ENCODE measurements at places on chromosomes 7 and 10. TPM values are rescaled to one million over a fixed set of nuclear protein-coding genes. Genes with fewer than 3 reads are reported as not detected.

Gene EXOC6
- 4.9 TPM for total RNA-seq

Gene H2BK1
- not detected for total RNA-seq

Gene OR13A1
- not detected for total RNA-seq

Gene SSC4D
- 6.0 TPM for total RNA-seq

DNA sequence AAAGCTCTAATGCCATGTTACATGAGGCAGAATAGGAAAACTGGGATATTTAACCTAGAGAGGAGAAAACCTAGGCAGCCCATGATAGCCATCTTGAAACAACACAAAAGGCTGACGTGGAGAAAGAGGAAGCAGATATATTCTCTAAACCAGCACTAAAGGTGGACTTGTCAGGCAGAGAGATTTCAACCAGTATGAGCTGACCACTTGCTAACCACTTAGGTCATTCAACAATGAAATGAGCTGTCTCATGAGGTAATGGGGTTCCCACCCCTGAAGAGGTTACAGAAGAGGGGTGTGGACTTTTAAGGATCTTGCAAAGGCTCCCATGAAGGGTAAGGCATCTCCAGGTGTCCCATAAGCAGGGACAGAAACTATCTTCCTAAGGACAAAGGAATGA, 26.8 kb upstream of the EGR2 start:
- no peak for DNase-seq

GRCh38 chr10:125000366-125001312, 58.7 kb downstream of the ZRANB1 start:
- DNase-seq: peak; percentile 78

- no peak for DNase-seq
Observed at GRCh38 chr10:92844746-92845145, 3.6 kb upstream of the EXOC6 start.

DNA sequence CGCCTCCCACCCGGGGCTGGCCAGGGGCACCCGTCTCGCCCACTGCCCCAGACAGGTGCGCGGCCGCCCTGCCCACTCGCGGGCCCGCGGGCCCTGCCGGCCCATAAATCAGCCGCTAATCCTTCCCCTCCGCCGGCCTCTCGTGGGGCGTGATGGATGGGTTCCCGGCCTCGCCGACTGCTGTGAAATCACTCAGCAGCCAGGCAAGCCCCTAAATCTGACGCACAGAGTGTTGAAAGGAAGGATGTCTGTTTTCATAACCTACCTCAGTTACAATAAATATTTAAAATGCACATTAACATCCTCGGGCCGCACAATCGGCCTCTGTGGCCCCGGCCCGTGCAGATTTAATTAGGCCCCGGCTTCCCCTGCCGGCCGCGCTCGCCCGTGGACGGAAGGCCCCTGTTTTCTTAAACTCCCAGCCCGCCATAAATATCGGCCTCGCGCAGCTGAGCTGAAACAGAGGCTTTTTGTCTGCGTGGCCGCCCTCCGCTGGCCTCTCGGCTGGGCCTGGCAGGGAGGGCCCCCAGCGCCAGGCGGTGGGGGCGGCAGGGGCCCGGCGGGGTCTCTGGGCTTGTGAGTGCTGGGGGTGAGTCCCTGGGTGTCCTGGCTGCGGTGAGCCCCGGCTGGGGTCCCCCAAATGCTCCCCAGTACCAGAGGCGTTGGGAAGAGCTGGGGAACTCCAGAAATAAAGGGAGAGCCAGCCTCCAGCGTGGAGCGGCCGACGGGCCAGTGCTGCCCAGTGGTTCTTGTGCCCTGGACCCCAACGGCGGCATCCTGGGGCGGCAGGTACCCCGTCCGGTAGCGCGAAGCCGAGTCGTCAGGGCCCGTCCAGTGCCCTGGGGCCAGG, 90.7 kb downstream of the UNCX start:
- no peak for DNase-seq

DNA sequence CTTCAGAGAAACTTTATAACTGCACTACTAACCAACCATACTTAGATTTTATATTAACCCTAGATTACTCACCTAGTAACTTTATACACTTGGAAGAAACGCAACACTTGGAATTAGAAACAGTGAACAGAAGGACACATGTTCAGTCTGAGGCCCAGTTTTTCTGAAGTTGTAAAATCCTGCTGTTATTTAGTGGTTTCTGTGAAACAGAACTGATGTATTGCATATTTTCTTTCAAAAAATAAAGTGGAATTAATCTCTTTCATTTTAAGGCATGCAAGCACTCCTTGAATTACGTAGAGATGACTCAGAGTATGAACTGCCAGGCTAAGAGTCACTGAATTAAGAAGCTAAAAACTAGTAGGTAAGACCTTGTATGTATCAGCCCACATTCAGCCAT, 215.8 kb downstream of the SKAP2 start:
- peak; percentile 68 for DNase-seq

Gene CYP26C1
- not detected for total RNA-seq

GRCh38 chr10:70583669-70584037, 18.9 kb downstream of the PRF1 start:
- no peak for DNase-seq

DNA sequence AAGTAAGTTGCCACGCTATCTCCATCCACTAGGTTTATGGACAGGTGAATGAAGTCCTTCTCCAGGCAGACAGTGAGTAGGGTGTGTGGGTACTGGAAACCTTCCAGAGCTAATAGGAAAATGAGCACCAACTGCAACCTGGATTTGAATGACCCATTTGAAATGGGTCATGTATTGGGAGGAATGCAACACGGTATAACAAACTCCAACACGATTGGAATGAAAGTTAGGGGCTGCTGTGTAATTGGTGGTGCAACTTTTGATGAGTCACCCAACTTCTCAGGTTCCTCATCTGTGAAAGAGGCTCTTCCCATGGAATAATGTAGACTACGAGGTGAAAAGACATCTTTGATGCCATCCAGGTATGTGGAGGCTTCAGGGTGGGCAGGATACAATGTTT, 241.4 kb upstream of the PODXL start:
- DNase-seq: no peak

Gene SLC18A3
- 4.6 TPM for total RNA-seq

DNA sequence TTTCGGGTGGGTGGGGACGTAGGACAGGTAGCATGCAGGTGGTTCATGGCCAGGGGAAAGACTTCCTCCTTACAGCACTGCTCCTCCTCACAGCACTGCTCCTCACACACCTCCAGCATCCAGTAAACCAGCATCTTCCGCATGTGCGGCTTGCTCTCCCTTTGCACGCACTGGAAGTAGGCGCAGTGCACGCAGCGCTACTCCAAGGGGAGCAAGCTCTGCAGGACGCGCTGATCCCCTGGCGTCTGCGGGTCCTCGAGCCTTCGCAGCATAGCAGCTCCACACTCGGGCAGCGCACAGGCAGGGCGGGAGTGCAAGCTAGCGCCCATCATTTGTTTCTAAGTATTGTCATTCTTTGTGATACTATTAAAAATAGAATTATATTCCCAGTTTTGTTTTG, 30.5 kb upstream of the MAP3K8 start:
- no peak for DNase-seq

DNA sequence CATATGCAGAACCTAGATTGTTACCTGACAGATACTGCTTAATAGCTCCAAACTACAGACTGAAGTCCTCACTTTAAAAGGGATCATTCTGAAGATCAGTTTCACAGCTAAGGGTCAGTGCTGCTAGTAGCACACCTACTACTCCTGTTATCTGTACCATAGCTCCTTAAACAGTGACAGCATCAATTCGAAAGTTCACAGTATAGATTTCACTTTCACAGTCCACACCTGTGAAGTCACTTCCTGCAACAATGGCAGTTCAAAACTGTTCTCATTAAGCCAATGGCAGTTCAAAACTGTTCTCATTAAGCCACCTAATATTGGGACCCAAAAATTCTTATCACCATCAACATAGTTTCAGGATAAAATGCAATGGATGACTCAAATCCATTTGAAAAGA, 10.7 kb upstream of the FHIP2A start:
- no peak for DNase-seq

GRCh38 chr10:23157691-23158369, 34.3 kb upstream of the PTF1A start:
- DNase-seq: peak; percentile 33

Gene NSUN5
- 26.0 TPM for total RNA-seq

Gene CACNB2
- 0.46 TPM for total RNA-seq

DNA sequence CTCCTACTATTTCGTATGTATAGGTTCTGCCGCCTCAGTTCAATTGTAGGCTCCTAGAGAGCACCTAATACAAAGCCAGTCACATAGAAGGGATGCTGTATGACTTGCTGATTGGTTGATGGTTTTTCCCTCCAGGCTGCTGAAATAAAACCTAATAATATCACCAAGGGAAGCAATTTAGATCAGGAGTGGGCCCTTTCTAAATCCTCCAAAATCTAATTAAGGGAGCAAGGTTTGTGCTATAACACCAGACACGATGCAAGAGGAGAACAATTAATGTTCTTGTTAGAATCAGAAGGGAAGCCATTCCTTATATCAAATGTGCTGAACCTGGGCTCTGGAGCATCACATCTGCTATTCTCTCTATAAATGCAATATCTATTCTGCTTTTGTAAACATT, 42.0 kb upstream of the SLC13A1 start:
- no peak for DNase-seq

DNA sequence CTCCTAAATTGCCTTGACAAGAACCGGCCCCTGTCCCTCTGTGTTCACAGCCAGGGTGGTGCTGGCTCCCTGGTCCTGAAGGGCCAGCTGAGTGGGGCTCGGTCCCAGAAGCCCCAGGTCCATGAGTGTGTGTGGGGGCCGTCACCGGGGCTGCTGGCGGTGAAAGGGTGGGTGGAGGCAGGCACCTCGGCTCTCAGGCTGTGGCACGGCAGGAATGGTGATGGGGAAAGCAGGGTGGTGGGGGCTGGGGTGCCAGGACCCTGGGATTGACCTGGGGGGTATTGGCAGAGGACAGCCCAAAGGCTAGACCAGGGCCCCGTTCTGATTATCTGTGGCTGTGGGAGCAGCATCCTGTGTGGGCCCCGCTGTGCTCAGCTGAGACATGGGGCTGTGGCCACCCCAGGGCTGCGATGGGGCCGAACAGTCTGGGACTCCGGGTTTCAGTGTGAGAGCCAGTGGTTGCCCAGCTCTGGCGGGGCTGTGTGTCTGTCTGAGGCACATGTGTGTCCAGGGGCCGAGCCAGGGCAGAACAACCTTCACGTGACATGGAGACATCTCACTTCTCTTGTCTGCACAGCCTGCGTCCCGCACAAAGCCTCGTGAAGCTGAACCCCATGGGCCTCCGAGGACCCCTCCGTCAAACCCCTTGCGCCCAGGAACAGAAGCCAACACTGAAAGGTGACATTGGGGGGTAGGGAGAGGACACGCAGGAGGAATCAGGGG, 144.2 kb downstream of the ELFN1 start:
- DNase-seq: no peak

DNA sequence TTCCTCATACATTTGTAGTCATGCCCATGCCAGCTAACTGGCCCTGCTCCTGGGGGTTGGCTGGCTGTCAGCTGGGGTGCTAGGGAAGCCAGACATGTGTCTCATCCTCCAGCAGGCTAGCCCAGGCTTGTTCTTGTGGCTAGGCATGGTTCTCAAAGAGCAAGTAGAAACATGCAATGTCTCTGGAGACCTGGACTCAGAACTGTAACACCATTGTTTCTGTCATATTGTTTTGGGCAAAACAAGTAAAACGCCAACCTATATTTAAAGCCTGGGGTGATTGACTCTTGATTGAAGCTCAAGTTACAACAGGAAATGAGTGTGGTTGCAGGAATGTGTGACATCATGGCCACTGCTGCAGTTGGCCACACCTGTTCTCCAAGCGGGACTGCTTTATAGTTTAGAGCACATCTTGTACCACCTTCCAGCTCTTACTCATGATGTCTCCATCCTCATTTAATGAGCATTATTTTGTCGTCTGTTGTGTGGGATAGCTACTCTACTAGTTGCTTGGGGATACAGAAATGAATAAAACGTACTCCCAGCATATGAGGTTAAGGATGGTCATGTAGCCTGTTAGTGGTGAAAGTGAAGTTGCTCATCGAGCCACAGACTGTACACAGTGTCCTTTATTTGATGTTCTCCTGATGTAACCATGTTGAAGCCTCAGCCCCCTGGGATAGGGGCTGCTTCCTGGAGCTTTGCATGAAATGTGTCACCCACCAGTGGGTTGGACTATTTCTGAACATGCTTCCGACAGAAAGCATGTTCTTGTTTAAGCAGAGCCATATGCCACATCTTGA, 168.4 kb downstream of the SORCS3 start:
- DNase-seq: peak; percentile 20

GRCh38 chr7:101677797-101678479, 48.8 kb upstream of the MYL10 start:
- peak; percentile 37 for DNase-seq

- DNase-seq: no peak
Observed at GRCh38 chr7:141421306-141421705, 129.9 kb upstream of the AGK start.

Gene EFCAB10
- 0.38 TPM for total RNA-seq

Gene CCL24
- not detected for total RNA-seq

Gene LBX1
- total RNA-seq: not detected

Gene SEMA3E
- 3.7 TPM for total RNA-seq

Gene CARD11
- total RNA-seq: 6.6 TPM

DNA sequence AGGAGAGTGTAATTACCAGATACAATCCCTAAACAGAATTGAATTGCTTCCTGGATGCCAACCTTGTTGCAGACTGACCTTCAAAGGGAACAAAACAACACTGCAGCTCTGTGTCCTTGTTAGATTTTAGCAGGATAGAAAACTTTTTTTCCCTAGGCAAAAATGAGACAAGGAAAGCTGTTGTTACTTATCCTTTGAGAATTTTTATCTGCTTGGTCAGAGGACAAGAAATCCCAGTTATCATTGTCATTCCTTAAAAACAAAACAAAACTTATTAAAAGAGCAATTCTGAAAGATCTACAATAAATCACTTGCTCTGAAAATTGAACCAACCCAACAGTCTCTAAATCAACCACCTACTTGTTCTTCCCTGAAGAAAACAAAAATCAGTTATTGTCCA, 652.6 kb downstream of the REEP3 start:
- no peak for DNase-seq

- DNase-seq: no peak
Observed at GRCh38 chr7:100894860-100895700, 608 bp downstream of the ACHE start.

- no peak for DNase-seq
Observed at GRCh38 chr10:16105082-16105481, 244.8 kb upstream of the MINDY3 start.

DNA sequence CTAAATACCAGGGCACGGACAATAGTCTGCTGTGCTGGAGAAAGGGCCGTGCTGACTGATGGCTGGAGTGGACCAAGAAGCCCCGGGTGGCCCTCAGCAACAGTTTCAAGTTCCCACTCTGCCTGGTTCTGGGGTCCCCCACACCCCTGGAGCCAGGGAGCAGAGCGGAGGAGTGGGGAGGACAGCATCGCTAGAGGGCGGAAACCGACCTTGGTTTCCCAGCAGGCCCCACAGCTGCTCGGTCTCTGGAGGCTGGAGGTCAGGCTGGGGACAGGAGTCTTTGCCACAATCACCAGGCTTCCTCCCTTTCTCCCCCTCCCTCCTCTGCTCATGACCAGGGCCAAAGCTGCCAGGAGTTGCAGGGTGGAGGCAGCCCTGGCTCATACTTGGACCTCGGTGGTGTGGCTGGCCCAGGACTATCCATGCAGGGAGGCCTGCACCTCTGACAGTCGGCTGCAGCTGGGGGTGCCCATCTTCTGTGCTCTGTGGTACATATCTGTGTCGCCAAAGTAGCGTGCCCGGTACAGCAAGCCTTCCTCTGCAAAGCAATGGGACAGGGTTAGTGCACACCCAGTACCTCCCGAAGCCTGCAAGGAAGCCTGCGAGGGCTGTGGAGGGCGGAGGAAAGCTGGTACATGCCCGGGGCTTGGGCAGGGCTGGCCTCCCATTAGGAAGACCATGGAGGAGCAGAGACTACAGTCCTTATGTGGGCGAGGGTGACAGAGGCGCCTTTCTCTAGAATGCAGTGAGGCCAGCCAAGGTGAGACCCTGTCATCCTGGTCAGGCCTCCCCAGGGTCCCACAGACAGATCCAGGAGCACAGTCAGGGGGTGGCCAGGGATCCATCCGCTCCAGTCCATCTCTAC, 19.1 kb downstream of the DNAJB12 start:
- no peak for DNase-seq
